ENCODE measurements at places on chromosomes 11 and 22. TPM values are rescaled to one million over a fixed set of nuclear protein-coding genes. Genes with fewer than 3 reads are reported as not detected.

The NXPE4 gene
- not detected for total RNA-seq

The NAV2 gene
- total RNA-seq, result 4.9 TPM

The OR8B8 gene
- total RNA-seq, result not detected

The YPEL1 gene
- total RNA-seq, result 3.2 TPM

The C11orf16 gene
- total RNA-seq, result not detected

The CDKN1C gene
- total RNA-seq, result 3.2 TPM

The IPO7 gene
- 153 TPM for total RNA-seq

The RFPL1 gene
- not detected for total RNA-seq

The AGBL2 gene
- total RNA-seq, result under 0.01 TPM

The TSSK2 gene
- not detected for total RNA-seq

The SAC3D1 gene
- total RNA-seq, result 13.7 TPM

The CSRP3 gene
- not detected for total RNA-seq

The EHF gene
- total RNA-seq, result not detected

The PRR33 gene
- not detected for total RNA-seq
